NCI-H2081 treated with DMSO at 0.1 percent for 48 hours (cell line): ENCODE measurements at places on chromosomes 3 and 15.

DNA sequence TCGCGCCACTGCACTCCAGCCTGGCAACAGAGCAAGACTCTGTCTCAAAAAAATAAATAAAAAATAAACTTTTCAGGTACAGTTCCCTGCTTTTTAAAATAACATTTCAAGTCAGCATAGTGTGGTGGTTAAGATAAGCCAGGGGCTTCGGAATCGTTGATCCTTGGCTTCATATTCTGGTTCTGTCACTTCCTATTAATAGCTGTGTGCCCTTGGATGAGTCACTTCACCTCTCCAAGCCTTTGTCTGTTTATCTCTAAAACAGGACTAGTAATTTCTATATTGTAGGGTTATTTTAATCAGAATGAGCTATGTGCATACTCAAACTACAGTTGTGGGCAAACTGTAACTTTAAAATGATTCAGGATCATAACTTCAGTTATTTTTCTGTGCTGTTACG, 53.8 kb upstream of the SENP5 start:
- no peak for DNase-seq

- no peak for DNase-seq
Measured at GRCh38 chr3:77319711-77320110, 279.8 kb downstream of the ROBO2 start.

- peak; percentile 42 for DNase-seq
Measured at GRCh38 chr15:39287322-39288195, 293.3 kb upstream of the THBS1 start.

DNA sequence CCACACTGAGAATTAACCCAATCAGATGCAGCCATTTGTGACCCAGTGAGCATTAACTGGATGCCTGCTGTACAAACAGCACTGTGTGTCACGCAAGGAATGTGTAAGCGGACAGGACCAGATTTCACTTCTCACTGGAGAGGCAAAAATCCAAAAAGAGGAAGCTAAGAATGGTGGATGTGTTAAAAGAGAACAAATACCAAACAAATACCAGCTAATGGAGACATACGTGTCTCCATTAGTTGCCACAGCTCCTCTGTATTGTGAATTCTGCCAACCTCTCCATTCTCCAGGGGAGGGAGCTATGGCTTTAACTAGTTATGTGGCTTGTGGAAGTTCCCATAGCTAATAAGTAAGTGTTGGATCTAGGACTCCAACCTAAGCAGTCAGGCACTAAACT, 2.6 kb downstream of the LTF start:
- no peak for DNase-seq

DNA sequence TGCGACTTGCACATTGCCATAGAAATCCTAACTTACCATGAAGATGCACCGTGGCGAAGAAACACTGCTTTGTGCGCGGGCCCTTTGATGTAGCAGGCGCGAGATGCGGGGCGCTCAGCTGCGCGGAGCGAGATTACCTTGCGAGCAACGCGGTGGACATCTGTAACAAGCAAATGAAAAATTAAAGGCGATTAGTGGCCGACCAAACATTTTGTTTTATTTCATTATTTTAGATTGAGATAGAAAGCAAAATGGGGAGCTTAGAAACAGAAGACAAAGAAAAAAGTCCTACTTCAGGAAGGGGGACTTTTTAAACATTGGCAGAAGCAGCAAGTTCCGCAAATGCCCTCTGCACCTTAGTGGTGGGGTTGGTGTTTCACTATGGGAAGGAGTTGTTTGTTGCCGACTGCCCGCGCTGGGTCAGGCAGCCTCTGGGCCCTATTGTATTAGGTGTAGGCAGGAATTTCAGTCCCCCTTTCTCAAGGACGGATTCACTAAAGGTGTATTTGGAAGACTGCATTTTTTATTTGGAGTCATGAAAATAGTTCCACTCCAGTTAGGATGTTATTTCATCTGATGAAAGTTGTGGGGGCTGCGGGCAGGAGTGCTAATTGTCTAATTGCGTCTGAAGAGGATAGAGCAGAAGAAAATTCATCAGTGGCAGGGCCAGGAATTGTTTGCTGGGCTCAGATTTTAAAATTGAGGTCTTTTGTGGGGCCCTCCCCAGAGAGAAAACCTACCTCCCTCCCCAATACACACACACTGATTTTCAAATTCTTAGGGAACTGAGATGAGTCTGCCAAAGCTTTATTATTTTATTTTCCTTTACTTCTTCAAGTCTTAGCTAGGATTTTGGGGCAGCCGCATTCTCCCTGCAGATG, 17.4 kb downstream of the ZIC4 start:
- no peak for DNase-seq

DNA sequence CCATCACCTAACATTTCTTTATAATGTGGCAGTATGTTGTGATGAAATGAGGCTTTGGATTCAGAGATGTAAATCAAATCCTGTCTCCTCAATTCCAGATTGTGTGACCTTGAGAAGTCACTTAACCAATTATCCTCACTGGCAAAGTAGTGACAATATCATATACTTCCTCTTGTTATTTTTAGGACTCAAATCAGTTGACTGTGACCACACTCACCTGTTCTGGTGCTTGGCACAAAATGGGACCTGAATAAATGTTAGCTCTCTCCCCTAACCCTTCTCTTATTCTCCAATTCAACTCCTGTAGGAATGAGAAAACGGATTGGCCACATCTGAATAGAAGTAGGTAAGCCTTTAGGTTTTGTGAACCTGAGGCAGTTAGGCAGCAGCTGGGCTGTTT, 42.1 kb downstream of the IQCH start:
- no peak for DNase-seq

- DNase-seq, result no peak
Measured at GRCh38 chr15:80159811-80160569, 7.2 kb downstream of the FAH start.

GRCh38 chr15:89075101-89075640, 13.1 kb upstream of the ABHD2 start:
- no peak for DNase-seq

DNA sequence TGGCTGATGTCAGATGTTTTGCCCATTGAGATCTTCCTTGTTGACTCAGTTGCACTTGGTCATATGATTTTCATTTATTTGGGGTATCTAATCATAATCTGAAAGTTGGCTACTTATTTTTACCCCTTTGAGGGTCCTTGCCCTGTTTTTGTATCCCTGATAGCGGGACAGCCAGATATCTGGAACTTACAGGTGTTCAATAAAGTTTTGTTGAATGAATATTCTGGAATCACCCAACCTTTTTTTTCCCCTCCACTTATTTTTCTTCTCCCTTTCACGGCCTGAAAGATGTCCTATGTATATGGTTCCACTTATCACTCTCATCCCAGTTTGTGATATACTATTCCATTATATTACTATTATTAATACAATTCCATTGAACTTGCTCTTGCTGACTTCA, 12.8 kb downstream of the CTNNB1 start:
- DNase-seq, result no peak

DNA sequence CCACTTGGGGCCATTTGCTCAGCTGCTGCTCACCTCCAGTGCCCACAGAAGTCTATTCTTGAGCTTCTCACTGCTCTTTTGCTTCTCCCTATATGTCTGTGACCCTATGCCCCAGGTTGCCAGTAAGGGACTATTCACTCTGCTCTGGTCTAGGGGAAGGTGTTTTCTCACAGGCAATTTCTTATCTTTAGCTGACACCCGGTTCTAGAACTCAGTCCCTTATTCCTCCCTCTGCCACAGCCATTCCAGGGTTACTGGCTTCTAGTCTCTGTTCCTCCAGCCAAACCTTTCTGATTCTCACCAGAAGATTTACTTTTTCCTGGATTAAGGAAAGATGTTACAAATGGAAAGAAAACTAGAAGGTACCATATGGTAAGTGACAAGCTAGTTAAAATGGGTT, 574.0 kb downstream of the NTRK3 start:
- DNase-seq, result no peak

DNA sequence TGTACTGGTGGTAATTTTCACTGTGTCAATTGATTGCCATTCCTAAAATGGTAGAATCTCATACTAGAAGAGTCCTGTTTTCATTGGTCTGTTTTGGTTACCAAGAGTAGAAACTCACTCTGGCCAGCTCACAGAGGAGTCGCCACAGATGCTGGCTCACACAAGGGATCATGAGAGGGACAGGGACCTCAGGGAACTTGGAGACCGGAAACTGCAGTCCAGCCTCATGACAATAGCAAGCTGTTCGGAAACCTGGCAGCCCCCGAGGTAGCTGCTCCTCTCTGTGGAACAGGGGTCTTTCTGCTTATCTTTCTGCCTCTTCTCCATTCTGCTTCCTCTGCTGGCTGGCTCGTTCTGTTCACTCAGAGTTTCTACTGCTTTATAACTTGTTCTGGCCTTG, 192.9 kb downstream of the PLCL2 start:
- DNase-seq, result no peak

DNA sequence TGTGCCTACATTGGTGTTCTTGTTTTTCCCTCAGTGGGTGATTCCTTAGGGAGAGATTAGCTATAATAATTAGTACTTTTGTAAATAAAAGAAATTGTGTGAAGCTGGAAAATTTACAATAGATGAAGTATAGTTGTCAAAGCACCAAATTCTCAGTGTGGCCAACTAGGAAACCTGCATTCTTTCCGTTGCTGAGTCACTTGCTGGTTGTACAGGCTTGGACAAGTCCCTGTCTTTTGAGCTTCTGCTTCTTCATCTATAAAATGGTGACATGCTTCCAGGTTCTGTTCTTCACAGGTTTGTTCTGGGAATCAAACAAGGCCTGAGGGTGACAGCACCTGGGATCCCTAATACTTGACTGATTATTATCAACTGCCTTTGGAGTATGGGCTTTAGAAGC, 184.1 kb upstream of the HES1 start:
- DNase-seq, result no peak

DNA sequence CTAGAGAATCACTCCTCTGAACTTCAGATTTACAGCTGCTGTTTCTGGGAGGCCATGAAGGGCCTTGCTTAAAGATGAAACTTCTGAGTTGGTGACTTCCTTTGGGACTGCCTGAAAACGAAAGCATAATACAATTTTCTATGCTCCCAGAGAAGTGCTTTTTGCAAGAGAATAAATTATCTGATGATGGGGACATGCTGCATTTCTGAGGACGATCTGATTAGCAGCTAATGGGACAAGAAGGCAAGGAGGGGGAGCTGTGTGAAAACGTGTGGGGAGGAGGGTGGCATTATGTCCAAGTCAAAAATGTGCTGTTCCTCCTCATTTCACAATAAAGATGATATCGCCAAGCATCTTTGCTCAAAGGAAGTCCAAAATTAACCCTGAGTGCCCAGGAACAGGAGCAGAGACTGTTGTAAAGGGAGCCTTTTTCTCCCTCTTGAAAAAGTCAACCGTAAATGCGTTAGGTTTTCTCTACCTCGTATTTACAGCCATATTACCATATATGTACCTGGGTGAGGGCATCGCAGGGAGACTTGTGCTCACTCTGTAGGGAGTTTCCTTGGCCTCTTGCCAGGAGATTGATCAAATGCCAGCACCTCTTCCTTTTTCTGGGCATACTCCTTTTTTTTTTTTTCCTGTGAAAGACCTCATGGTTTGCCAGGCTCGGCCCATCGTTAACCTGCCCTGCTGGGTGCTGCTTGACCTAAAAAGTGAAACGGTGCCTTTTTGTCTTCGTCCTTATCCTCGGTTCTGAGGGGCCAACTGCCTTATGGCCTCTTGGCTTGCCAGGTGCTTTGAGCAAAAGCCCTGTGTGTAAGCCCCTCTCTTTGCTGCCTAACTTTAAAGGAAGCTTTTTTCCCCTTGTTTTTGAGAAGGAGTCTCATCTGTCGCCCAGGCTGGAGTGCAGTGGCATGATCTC, 11.5 kb downstream of the ITPR1 start:
- no peak for DNase-seq

DNA sequence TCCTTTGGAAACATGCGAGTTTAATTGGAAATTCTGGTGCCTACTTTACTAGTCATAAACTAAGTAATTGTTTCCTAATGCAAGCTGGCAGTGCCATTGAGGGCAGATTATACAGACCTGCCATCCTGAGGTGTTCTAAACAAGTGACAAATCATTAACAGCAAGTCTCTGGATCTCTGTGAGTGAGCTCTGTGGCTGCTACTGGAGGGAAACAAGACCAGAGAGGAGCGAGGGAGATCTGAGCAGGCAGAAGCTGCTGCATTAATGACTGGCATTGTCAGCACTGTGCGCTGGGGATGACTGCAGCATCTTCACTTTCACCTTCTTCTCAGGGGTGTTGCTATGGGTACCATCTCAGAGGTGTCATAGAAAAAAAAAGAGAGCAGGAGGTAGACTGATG, 308.4 kb upstream of the DPH6 start:
- no peak for DNase-seq

- DNase-seq, result no peak
Measured at GRCh38 chr3:15122398-15122797, 23.4 kb upstream of the RBSN start.

- DNase-seq, result no peak
Measured at GRCh38 chr3:31102196-31102879, 207.9 kb upstream of the GADL1 start.

GRCh38 chr3:23739536-23739935, 66.2 kb upstream of the UBE2E1 start:
- DNase-seq, result no peak

DNA sequence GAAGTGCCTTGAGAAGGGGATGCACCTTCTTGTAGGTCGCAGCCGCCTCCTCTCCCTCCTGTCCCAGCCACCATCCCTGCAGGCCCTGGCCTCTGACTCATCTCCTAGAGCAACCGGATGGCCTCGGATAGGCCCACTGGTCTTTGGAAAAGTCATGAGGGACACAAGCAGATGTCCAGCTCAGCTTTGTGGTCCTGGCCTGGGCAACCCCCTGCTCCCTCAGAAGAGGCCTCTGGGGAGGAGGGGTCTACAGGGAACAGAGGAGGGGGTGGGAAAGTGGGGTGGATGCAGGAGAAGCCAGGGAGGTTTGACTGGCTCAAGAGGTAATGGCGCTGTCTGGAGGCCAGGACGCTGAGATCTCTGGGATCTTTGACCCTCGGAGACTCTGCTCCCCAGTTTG, 259.2 kb upstream of the TLE3 start:
- DNase-seq, result no peak

DNA sequence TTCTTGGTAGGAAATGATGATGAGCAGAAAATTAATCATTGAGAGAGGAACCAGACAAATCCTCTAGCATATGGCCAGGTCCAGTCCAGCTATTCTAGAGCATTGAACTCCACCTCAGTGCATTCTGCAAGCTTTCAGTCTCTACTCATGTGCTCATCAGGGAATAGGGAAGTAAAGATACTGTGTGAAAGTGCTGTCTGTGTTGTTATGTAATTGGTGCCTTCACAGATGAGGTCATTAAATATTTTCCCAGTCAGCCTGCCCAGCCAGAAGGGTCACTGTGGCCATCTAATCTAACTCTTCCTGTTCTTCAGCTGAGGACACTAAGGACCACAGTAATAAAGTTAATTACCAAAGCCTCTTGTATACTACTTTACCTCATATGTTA, 28.2 kb downstream of the C3orf62 start:
- DNase-seq, result no peak

DNA sequence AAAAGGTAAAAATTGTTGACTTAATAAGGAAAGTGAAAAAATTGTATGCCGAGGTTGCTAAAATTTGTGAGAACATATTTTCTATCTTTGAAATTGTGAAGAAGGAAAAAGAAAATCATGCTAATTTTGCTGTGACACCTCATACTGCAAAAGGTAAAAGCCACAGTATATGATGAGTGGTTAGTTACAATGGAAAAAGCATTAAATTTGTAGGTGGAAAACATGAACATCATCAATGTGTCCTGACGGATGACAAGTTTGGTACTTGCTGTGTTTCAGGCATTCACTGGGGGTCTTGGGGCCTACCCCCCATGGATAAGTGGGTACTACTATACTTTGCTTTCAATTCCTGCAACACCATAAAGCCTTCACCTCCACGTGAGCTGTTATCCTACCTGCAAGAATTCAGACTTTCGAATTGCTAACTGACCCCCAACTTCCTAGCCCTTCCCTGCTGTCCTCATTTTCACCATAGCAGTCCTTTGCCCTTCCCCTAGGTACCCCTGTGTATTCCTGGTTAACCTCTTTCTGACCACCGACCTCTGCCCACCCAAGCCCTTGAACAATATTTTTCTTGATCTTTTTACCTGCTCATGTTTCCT, 62.4 kb downstream of the RAB7A start:
- DNase-seq, result no peak
